ENCODE measurements at places on chromosomes 6 and 20.

DNA sequence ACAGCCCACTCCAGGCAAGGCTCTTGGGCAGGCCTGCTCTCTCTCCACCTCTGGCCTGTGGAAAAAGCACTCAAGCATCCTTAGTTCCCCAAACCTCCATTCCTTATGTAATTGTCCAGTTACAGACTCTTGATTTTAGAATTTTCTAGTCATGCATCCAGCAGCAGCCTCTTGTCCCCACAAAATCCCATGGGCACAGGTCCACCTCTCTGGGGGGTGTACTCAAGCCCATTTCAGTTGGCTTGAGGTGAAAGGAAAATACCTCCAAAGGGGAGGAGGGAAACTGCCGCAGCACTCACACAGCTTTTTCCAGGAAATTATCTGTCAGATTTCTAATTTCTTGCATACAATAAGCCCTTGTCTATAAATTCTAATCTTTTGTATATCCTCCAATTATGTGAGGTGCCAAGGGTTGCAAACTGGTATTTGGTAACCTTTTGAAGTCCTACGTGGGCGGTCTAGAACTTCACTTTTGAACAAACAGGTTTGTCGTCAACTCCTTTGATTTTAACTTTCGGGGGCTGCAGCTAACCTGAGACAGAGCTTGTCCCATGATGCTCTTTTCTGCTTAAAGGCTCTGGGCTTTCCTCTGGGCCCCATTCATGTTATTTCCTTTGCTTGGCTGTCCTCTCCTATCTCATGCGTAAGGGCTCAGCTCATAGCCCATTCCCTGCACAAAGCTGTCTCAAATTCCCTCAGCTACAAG is 104.7 kb upstream of the CEP85L start:
- DNase-seq: no peak

GRCh38 chr6:119234941-119235340 is 114.6 kb downstream of the MAN1A1 start:
- no peak for DNase-seq

GRCh38 chr6:6872459-6873344 is 235.1 kb upstream of the RREB1 start:
- no peak for DNase-seq

DNA sequence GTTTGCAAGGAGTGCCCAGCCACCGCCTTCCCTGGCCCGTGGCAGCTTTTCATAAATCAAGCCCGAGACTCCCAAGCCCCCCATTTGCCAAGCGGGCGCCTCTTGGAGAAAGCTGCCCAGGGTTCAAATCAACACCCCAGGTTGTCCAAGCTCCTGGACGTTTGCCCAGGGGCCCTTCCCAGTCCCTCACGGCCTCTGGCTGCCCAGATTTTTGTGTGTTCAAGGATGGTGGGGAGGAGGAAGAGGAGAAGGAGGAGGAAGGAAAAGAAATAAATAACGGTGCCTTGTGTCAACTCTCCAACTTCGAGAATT is 20.6 kb upstream of the NFATC2 start:
- DNase-seq: no peak

DNA sequence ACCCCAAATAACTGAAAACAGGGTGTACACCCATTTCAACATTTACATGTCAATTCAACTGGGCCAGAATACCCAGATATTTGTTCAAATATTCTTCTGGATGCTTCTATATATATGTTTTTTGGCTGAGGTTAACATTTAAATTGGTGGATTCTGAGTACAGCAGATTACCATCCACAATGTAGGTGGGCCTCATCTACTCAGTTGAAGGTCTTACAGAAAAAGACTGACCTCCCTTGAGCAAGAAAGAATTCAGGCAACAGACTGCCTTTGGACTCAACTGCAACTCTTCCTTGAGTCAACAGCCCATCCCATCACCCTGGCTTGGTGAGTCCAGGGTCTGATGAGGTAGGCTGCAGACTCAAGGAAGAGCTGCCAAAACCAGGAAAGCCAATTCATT is 84.1 kb downstream of the ATG5 start:
- DNase-seq: no peak

DNA sequence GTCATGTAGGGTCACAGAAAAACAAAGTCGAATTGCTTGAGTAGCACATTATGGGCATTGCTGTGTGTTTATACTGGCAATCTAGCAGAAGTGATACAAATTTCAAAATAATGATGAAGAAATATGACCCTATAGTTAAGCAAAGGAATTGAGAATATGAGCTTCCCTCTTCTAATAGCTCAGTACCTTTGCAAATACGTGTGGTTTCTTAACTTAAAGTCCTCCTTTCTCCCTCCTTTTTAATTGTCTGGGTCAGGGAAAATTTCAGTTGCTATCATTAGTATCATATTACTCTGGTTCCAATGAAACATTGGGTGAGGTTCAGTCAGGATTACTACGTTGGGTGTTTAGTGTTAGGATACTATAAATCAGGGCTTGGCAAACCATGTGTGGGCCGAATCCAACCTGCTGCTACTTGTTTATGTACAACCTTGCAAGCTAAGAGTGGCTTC is 166.8 kb upstream of the CARMIL1 start:
- peak; percentile 19 for DNase-seq

DNA sequence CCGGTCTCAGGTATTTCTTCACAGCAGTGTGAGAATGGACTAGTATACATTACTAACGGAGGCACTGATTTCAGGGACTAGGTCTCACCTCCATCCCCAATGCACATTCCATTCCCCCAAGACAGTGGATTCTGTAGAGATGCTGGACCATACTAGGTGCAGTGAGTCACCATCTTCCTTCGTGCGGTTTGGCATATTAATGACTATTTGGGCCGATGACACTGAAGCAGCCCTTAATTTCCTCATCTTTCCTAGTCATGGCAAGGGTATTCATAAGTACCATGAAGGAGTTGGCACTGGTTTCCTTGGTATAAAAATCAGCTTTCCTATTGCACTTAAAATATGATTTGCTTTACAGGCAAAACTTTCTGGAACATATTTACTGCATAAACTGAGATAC is 121.4 kb upstream of the TRAF3IP2 start:
- DNase-seq: no peak

GRCh38 chr6:170205534-170206316 is 85.2 kb downstream of the DLL1 start:
- DNase-seq: no peak

DNA sequence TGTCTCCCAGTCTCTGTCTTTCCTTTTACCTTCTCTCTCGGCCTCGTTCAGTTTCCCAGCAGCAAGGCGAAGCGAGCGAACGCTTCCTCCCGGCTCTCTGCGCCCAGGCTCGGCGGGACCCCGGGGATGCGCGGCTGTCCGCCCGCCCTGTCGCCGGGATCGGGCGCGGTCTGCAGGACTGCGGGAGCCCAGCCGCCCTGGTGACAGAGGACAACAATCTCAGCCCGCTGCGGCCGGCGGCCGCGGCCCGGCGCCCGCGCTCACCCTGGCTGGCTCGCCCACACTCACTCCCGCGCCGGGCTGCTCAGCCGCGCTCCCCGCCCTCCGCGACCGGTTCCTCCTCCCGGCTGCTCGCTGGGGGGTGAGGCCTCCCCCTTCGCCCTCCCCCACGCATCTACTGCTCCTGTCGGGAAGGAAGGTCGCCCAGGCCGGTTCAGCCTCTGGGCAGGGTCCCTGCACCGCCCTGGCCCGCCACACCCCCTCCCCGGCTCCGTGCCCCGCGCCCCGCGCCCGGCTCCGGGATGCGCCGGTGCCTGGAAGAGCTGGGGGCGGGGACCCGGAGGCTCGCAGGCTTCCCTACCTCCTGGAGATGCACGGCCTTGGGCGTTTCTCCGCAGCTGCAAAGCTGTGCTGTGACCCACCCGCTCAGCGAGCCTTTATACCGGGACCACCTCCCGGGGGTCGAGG is 410 bp downstream of the SYNE1 start:
- DNase-seq: peak; percentile 15

GRCh38 chr20:25050501-25051350 is 7.2 kb downstream of the ACSS1 start:
- DNase-seq: no peak

- no peak for DNase-seq
Observed at GRCh38 chr6:75213732-75214131, 7.9 kb upstream of the COL12A1 start.

DNA sequence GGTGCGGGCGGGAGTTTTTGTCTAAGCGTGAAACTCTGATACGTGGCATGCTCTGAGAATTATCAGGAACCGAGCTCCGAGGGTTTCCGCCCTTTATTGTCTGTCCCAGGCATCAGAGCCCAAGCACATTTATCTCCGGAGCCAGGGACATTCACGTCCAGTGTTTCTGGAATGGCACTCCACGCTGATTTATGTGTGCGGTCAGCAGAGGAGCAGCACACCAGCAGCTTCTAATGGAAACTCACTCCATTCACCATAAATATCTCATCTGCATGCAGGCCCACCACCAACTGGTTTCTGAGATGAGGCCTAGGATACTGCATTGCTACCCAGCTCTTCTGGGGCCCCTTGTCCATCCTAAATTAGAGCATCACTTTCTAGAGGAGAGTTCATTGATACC is 51.9 kb upstream of the SYNDIG1 start:
- no peak for DNase-seq

DNA sequence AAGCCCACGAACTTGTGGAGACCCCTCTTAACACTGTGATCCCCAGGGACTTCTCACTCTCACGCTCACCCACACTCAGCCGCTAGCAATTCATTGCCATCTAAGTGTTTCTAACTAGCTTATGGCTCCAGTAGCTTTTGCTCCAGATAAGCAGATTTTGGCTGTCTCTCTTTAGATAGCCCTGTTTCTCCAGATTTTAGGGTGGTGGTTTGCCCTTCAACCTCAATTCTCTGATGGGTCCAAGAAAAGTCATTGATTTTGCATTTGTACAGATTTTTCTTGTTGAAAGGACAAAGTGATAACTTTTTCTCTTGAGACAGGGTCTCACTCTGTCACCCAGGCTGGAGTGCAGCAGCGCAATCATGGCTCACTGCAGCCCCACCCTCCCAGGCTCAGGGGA is 41.2 kb downstream of the NR2E1 start:
- DNase-seq: no peak

GRCh38 chr6:11092668-11093375 is 812 bp upstream of the SMIM13 start:
- peak; percentile 38 for DNase-seq

DNA sequence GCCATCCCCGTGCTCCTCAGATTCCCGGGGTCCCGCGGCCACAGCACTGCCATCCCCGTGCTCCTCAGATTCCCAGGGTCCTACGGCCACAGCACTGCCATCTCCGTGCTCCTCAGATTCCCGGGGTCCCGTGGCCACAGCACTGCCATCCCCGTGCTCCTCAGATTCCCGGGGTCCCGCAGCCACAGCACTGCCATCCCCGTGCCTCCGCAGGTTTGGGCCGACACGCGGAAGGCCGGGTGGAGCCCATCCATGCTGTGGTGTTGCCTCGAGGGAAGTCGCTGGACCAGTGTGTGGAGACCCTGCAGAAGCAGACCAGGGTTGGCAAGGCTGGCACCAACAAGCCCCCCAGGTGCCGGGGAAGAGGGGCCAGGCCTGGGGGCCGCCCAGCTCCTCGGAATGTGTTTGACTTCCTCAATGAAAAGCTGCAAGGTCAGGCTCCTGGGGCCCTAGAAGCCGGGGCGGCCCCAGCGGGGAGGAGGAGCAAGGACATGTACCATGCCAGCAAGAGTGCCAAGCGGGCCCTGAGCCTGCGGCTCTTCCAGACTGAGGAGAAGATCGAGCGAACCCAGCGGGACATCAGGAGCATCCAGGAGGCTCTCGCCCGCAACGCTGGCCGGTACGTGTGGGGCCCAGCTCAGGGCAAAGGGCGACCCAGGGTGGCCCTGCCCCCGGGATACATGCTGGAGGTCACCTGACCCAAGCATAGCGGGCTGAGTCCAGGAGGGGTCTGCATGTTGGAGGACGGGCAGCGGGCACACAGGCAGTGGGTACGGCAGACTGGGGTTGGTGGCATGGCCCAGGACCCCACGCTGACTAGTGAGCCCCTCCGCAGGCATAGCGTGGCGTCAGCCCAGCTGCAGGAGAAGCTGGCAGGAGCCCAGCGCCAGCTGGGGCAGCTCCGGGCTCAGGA is 1.3 kb upstream of the LIME1 start:
- no peak for DNase-seq

GRCh38 chr6:150030611-150031010 is 5.3 kb upstream of the RAET1L start:
- DNase-seq: no peak

DNA sequence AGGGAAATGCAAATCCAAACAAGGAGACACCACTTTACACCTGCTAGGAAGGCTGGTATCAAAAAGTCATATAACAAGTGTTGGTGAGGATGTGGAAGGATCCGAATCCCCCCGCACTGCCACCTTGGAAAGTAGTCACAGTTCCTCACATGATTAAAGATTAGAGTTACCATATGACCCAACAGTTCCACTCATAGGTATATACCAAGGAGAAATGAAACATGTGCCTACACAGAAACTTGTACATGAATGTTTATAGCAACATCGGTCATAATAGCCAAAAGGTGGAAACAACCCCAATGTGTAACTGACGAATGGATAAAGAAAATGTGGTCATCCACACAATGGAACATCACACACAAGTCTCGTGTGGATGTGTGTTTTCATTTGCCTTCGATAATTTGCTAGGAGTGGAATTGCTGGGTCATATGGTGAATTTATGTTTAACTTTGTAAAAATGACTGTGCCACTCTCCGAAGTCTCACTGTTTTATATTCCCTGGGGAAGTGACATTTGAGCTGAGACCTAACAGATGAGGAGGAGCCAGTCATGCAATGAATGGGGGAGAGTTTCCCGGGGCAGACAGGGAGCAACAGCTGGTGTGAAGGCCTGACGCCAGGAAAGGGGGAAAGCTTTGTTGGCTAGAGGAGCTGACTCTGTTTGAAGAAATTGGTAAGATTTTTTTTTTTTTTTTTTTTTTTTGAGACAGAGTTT is 125.9 kb upstream of the MLN start:
- DNase-seq: peak; percentile 78

DNA sequence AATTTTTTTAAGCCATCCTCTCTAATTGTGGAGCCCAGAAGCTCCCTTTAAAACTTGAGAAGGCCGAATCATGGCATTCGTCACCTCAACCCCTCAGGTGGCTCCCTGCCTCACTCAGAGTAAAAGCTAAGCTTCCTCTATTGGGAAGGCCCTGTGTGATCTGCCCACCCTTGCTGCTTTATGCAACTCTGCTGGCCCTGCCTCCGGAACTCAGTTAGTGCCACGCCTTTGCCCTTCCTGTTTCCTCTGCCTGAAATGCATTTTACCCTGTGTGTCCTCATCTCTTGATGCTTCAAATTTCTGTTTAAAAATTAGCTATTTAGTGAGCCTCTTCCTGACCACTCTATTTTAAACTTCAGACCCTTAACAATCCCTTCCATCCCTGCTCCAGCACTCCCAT is 5.7 kb downstream of the PACRG start:
- DNase-seq: no peak

- DNase-seq: no peak
Observed at GRCh38 chr6:16706029-16706428, 55.2 kb downstream of the ATXN1 start.
